ENCODE measurements at places on chromosomes 2 and 18.

- DNase-seq = no peak
Measured at GRCh38 chr2:99960790-99961189, 181.6 kb downstream of the AFF3 start.

GRCh38 chr2:217846321-217846743 is 156.5 kb downstream of the TNS1 start:
- DNase-seq = no peak

GRCh38 chr2:44191739-44192138 is 23.1 kb downstream of the PPM1B start:
- DNase-seq = no peak

GRCh38 chr2:187842978-187843847 is 289.0 kb upstream of the TFPI start:
- DNase-seq = peak; percentile 46

- no peak for DNase-seq
Measured at GRCh38 chr2:136389809-136390208, 271.9 kb upstream of the CXCR4 start.

GRCh38 chr2:104434966-104435365 is 418.9 kb upstream of the POU3F3 start:
- no peak for DNase-seq

DNA sequence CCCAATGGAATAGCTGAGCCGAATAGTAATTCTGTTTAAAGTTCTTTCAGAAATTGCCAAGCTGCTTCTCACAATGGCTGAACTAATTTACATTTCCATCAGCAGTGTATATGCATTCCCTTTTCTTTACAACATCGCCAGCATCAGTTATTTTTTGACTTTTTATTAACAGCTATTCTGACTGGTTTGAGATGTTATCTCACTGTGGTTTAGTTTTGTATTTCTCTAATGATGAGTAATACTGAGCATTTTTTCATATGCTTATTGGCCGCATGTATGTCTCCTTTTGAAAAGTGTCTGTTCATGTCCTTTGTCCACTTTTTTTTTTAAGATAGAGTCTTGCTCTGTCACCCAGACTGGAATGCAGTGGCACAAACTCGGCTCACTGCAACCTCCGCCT is 100.7 kb downstream of the C2orf74 start:
- no peak for DNase-seq

DNA sequence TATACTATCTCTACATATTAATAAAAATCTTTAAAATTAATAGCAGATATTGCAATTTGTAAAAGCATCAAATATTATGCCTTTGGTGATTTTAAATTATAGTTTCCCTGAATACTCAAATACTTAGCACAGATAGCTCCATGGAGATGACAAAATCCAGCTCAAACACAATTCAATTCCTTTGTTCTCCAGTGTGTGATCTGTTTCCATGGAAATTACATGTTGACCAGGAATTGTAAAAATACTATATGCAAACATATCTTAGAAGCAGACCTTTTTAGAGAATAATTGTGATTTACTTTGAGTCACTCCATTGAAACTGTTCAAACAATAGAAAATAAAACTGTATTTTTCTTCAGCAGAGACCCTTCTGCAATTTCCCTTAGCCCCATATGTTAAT is 68.3 kb downstream of the FAM161A start:
- DNase-seq = no peak

DNA sequence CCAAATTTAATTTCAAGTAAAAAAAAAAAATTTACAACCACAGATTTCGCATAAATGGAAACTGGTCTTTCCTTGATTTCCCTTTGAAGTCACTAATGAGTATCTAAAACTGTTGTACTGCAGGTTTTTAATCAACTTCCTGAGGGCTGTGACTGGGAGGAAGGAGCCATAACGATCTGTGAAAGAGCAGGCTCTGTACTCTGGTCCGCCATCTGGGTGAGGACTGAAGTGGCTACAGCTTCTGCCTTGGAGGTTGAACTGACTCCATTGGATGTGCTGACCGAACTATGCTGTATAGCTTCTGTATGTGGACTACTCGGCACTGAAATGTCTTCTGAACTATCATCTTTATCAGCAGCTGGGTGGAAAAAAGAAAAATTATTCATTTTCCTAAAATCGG is 69.3 kb upstream of the CHN1 start:
- DNase-seq = no peak

- DNase-seq = no peak
Measured at GRCh38 chr2:88639865-88640264, 12.6 kb upstream of the EIF2AK3 start.

DNA sequence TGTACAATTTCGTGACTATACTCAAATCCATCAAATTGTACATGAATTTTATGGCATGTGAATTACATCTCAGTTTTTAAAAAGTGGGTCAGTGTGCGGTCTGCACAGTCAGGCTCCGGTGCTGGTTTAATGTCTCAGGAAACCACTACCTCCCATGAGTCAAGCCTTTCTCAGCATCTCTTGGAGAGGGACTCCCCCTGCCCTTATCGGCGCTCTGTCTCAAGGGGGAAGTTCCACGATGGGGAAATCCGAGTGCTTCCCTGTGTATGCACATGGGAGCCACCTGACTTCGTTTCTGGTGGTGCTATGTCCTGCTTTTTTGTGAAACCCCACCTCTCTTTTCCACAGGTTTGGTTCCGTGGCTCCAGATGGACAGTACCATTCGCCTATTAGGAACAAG is 72.5 kb downstream of the ACOXL start:
- DNase-seq = no peak

- no peak for DNase-seq
Measured at GRCh38 chr18:57122936-57123510, 23.9 kb upstream of the BOD1L2 start.

GRCh38 chr2:134305109-134305491 is 51.2 kb downstream of the MGAT5 start:
- no peak for DNase-seq

- DNase-seq = no peak
Measured at GRCh38 chr2:127558911-127559310, 23.4 kb downstream of the MYO7B start.

- peak; percentile 71 for DNase-seq
Measured at GRCh38 chr2:79935771-79936657, 368.5 kb downstream of the LRRTM1 start.

DNA sequence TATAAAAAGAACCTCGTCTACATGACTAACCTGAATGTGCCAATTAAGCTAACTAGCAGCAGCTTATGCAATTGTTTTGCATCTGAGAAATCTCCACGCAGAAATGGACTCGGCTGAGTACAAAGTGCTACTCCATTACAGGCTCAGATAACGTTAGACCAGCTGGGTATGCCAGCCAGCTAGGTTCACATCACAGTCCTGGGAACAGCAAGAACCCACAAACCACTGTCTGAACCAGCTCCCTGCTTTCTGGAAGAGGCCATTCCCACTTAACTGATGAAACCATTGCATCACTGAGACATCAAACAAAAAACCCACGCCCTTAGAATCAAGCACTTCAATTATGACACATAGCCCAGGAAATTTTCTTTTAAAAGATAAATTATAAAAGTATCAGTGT is 202.7 kb downstream of the CYRIA start:
- DNase-seq = no peak

- no peak for DNase-seq
Measured at GRCh38 chr2:145245268-145245870, 725.5 kb upstream of the ZEB2 start.

GRCh38 chr18:8097399-8097798 is 511.8 kb upstream of the RAB12 start:
- DNase-seq = no peak

- no peak for DNase-seq
Measured at GRCh38 chr18:28178720-28179119, 1.8 kb upstream of the CDH2 start.

DNA sequence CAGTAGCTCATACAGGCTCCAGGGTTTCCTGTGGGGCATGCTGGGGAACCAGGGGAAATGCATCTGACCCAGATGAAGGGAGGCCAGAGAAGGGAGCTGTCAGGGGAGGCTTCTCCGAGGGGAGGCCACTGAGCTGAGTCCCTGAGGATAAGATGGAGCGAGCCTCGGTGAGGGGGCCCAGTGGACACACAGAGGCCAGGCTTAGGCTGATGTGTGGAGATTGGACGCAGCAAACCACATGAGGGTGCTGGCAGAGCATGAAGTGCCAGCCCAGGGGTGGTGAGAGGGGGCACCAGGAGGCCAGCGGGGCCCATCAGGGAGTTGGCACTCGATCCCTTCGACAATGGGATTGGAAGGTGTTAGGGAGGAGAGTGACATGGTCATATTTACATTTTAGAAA is 235.0 kb downstream of the KLHL29 start:
- no peak for DNase-seq

DNA sequence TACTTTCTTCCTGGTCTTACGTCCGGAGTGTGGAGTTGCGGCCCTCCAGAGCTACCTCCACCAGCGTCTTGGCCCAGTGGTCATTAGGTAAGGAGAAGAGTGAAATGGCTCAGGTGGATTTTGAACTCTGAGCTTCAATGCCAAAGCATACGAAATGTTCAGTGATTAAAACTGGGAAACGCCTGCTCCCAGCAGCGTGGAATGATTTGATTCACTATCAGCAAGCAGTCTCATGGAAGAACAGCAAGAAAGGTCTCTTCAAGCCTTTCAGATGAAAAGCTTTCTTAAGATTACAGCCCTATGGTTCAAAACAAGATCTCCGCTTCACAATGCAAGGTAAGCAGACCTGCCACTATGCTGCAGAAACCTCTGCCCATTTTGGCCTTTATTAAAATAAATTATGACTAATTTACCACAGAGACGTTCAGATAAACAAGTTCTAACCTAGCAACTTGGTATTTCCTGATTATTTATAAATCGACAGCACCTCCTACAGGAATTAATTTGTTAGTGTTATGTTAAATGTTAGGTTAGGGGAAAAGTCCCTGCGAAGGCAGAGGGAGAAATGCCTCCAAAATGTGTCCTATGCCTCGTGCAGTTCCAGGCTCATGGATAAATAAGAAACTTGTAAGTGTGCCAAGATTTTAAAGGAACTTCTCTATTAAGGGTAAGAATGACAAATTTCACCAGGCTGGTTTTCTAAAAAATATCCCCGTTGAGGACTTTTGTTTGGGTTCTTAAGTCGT is 10.1 kb downstream of the SP9 start:
- DNase-seq = no peak
